ENCODE measurements at places on chromosomes 3 and 15. TPM values are rescaled to one million over a fixed set of nuclear protein-coding genes. Genes with fewer than 3 reads are reported as not detected.

Gene TEX55
- total RNA-seq = not detected

DNA sequence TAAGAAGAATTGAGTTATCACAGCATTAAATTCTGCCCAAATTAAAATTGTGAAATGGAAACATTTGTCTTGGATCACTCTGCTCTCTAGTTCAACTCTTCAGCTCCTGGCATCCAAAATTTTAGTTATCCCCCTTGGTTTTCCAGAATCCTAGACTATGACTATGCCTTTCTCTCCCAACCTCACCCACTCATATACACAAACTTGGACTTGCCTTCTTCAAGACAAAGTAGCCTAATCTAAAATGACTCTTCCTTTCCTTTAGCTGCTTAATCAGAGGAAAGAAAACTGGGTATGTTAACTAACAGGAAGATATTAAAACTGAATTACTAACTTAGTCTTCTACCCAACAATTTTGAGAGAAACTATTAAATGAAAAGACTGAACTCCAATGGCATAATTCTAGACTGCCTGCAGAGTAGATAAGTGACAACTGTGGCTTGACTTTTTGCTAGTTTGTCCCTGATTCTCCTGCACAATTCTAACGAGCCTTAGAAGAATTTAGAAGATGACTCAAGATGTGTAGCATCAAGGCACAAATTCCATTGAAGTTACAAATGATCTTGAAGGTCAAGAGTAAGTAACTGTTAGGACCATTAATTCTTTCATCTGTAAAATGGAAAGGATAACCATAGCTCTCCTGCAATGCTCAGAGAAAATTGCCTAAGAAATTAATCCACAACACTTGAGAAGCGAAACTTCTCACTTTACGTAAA lies 5.2 kb upstream of the GOLIM4 start:
- no peak for DNase-seq

- DNase-seq = no peak
Measured at GRCh38 chr3:190003681-190004123, 117.0 kb downstream of the P3H2 start.

Gene ZNF106
- 50.9 TPM for total RNA-seq

DNA sequence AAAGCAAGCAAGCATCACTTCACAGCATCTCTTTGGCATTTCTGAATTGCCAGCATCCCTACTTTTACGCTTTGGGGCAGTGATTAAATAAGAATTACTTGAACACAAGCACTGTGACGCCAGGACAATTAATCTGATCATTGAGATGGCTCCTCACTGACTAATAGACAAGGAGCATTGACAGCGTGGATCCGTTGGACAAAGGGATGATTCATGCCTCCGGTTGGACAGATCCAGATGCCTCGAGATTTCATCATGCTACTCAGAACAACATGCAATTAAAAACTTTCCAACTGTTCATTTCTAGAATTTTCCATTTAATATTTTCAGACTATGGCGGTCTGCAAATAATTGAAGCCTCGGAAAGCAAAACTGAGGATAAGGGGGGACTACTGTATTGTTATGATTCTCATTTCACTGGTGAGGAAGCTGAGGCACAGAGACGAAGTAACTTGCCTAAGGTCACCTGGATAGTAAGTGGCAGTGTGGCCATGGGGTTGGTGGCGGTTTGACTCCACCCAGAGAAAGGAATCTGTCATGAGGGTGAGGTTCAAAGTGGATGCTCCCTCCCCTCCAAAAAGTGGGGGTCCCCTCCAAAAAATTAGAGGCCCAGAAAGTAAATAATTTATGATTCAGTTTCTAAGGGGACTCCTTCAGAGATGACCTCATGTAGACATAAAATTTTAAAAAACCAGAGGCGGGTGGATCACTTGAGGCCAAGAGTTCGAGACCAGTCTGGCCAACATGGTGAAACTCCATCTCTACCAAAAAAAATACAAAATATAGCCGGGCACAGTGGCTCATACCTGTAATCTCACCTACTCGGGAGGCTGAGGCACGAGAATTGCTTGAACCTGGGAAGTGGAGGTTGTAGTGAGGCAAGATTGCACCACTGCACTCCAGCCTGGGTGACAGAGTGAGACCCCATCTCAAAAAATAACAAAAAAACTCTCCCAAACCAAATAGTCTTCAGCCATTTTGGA lies 12.3 kb upstream of the PGPEP1L start:
- DNase-seq = no peak

Data from activated naive CD8-positive, alpha-beta T cell treated with anti-CD3 and anti-CD28 coated beads, Interleukin-2, amount 10 ng/mL, durations not matched to agents 7 days and 5 days (primary cell).